Liver (tissue), 10 donors: ENCODE measurements at places on chromosomes 7 and 10. TPM values are rescaled to one million over a fixed set of nuclear protein-coding genes. Genes with fewer than 3 reads are reported as not detected.

The FAM237B gene
- total RNA-seq, result not detected

The ADAMTS14 gene
- total RNA-seq, result 0.09 TPM

The MKX gene
- 2.0 TPM for total RNA-seq

The ASB10 gene
- total RNA-seq, result not detected

The SLC39A12 gene
- total RNA-seq, result 0.08 TPM

The ITIH2 gene
- 1,345 TPM for total RNA-seq

- H3K36me3 ChIP-seq, result no peaks in the 10 kb centered on the region
- no peak overlapping the region for H3K4me3 ChIP-seq
- no peaks in the 10 kb centered on the region for H3K27me3 ChIP-seq
- DNase-seq, result no peak
Measured at GRCh38 chr10:106960812-106961211, 203.7 kb downstream of the SORCS1 start.

- peaks cover 50% of the 10 kb centered on the region for H3K36me3 ChIP-seq
- no peaks in the 10 kb centered on the region for H3K4me1 ChIP-seq
- no peaks in the 10 kb centered on the region for H3K27me3 ChIP-seq
- no peak overlapping the region for H3K27ac ChIP-seq
- no peak for DNase-seq
Measured at GRCh38 chr7:73507556-73507955, 14.5 kb downstream of the BAZ1B start.

GRCh38 chr7:1663223-1663622, 6.9 kb upstream of the ELFN1 start:
- no peak overlapping the region for H3K4me3 ChIP-seq
- H3K27ac ChIP-seq, result no peak overlapping the region
- no peaks in the 10 kb centered on the region for H3K27me3 ChIP-seq
- no peak for DNase-seq
- peaks cover 8% of the 10 kb centered on the region for H3K4me1 ChIP-seq

- H3K27ac ChIP-seq, result no peak overlapping the region
- peaks cover 6% of the 10 kb centered on the region for H3K36me3 ChIP-seq
- H3K27me3 ChIP-seq, result no peaks in the 10 kb centered on the region
- H3K4me1 ChIP-seq, result no peaks in the 10 kb centered on the region
- H3K4me3 ChIP-seq, result no peak overlapping the region
- no peak for DNase-seq
Measured at GRCh38 chr7:44386139-44386913, 60.9 kb upstream of the CAMK2B start.

- no peak overlapping the region for H3K4me3 ChIP-seq
- H3K27ac ChIP-seq, result no peak overlapping the region
- no peak for DNase-seq
Measured at GRCh38 chr7:113424185-113424817, 305.9 kb upstream of the SMIM30 start.

GRCh38 chr10:124579011-124579399, 117.4 kb downstream of the LHPP start:
- no peaks in the 10 kb centered on the region for H3K36me3 ChIP-seq
- H3K4me1 ChIP-seq, result no peaks in the 10 kb centered on the region
- H3K27ac ChIP-seq, result no peak overlapping the region
- H3K4me3 ChIP-seq, result no peak overlapping the region
- no peaks in the 10 kb centered on the region for H3K27me3 ChIP-seq

DNA sequence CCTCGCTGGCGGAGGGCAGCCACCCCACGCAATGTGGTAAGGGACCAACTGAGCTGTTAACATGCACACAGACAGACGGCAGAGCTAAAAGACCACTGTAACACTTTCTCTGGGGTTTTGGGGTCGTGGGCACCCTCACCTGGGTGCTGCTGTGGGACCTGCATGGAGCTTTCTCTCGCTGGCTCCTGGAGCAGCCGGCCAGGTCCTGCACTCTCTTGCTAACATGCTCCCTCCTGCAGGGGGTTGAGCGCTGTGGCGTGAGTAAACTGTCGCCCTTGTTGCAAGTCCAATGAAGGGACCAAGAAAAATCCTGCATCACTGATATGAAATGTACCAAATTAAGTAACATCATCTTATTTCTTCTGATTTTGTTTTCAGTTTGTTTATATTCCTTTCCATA, 92.0 kb downstream of the ADK start:
- no peaks in the 10 kb centered on the region for H3K4me1 ChIP-seq
- H3K4me3 ChIP-seq, result no peak overlapping the region
- H3K27me3 ChIP-seq, result no peaks in the 10 kb centered on the region

DNA sequence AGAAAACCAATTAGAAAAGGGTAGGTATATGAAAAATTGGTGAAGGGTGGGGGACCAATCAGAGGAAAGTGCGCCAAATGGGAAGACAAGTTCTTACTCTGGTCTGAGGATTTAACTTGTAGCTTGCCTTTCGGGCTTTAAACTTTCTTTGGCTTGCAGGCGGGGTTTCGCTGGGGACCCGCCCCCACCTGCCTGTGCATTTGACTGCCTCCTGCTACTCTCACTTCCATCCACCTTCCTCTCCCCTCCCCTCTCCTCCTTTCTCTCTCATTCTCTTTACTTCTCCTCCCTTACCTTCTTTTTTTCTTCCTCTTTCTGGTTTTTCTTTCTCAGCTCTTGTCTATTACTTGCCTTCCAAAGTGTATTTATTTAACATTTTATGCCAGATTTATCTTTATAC, 278.8 kb downstream of the DNAJB9 start:
- H3K4me3 ChIP-seq, result no peak overlapping the region
- no peaks in the 10 kb centered on the region for H3K4me1 ChIP-seq
- no peaks in the 10 kb centered on the region for H3K36me3 ChIP-seq
- DNase-seq, result no peak
- no peak overlapping the region for H3K27ac ChIP-seq

DNA sequence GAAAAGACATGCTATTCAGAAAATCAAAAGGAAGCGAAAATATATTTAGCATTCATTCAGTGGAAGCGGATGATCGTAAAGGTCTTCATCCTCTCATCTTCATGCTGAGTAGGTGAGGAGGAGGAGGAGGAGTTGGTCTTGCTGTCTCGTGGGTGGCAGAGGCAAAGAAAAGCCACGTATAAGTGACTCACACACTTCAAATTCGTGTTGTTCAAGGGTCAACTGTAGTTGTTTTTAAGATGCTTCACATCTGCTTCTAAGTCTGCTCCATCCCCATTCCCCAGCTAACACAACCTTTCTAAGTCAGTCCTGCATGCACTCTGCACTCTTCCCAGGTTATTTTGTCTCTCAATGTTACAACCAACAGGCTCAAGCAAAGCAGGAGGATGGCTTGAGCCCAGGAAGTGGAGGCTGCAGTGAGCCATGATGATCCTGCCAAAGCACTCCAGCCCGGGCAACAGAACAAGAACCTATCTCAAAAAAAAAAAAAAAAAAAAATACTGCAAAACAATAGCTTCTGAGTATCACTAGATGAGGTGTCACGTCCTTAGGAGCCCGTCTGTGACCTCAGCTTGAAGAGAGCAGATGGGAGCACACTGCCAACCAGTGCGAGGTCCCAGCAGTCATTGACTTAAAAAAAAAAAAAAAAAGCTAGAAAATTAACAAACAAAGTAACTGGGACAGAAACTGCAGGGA, 70.5 kb downstream of the SFMBT2 start:
- H3K4me3 ChIP-seq, result no peak overlapping the region

DNA sequence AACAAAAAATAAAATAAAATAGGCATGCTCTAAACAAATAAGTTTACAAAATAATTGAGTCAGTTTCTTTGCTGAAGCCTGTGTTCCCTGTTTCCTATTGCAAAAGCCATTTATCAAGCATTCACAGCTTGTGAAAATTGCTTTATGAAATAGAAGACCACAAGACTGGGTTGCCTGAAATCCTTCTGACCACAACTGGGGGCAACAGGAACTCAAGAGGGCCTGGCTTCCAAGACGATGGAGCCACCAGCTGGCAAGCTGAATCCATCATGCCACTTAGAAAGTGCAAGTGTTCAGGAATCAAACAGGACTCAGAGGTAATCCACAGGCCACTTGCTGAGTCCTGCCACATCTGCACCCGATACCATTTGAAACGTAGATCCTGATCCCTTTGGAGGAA, 752 bp upstream of the ABCA13 start:
- H3K4me1 ChIP-seq, result no peaks in the 10 kb centered on the region
- H3K36me3 ChIP-seq, result no peaks in the 10 kb centered on the region
- no peak overlapping the region for H3K27ac ChIP-seq
- no peak overlapping the region for H3K4me3 ChIP-seq
- no peaks in the 10 kb centered on the region for H3K27me3 ChIP-seq

DNA sequence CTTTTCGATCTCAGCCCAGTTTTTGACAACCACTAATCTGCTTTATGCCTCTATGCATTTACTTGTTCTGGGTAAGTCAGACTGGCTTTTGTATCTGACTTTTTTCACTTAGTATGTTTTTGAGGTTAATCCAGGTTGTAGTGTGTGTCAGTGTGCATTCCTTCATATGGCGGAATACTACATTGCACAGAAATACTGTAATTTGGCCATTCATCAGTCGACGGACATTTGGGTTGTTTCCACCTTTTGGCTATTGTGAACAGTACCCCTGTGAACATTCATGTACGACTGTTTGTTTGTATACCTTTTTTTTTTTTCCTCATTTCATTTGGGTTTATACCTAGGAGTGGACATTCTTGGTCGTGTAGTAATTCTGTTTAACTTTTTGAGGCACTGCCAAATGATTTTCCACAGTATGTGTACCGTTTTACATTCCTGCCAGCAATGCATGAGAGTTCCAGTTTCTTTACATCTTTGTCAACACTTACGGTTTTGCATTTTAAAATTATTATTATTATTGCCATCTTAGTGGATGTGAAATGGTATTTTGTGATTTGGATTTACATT, 57.4 kb downstream of the MKLN1 start:
- no peaks in the 10 kb centered on the region for H3K27me3 ChIP-seq
- peaks cover 1% of the 10 kb centered on the region for H3K4me1 ChIP-seq
- no peak overlapping the region for H3K27ac ChIP-seq
- no peaks in the 10 kb centered on the region for H3K36me3 ChIP-seq
- DNase-seq, result no peak

DNA sequence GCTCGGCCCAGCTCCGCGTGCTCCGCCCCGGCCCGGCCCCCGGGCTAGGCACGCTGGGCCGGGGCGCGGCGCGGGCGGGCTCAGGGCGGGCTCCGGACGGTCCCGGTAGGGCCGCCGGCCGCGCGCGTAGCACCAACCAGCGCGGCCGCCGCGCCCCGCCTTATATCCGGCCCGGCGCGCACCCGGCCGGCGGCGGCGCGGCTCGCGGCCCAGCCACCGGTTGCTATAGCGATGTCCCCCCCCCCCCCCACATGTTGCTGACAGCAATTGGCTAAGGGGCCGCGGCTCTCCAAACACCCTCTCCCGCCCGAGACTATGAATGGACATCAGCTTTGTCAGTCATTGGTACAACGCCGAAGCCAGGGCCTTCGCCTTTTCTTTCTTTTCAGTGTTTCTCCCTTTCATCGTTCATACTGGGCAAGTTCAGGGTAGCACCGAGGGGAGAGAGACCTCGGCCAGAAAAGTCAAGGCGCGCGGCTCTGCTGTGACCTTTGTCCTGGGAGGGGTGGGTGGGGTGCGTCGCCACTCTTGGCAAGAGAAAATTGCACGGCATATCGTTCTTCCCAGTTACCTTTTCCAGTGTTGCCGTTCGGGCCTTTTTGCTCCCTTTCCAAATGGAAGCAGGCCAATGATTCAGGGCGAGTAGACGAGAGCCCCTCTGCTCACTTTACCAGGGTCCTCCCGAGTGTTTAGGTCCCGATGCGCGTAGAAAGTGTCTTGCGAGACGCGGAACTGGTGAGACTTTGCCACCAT, 354.2 kb downstream of the DNAJB6 start:
- H3K27me3 ChIP-seq, result peaks cover 11% of the 10 kb centered on the region
- peaks cover 4% of the 10 kb centered on the region for H3K4me1 ChIP-seq
- H3K4me3 ChIP-seq, result no peak overlapping the region
- H3K27ac ChIP-seq, result no peak overlapping the region
- H3K36me3 ChIP-seq, result no peaks in the 10 kb centered on the region

DNA sequence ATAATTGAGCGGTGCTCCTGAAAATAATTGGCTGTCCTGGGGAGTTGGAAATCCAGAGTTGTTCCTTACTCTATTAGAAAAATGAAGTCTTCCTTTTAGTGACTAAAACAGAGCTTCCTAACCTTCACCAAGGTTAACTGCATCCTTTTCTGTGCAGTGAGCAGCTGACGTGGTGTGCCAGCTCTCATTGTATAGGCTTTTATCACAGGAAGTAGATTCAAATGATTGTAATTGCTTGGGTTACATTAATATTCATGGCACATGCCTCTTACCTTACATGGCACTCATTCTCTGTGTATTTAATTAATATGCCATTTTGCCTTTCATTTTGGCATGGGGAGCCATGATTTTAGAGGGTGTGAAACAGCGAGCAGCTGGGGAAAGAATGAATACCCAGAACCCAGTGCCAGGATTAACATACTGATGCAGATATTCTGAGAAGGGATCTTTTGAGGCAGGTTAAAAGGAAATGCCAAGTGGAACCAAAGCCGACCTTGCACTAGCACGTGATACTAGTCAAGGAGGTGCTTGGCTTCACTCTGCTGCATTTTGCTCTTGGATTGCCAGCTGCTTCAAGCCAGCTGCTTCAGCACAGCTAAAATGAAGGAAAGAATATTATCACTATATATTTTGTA, 115.3 kb downstream of the ST7 start:
- no peaks in the 10 kb centered on the region for H3K27me3 ChIP-seq
- H3K36me3 ChIP-seq, result no peaks in the 10 kb centered on the region
- peaks cover 27% of the 10 kb centered on the region for H3K4me1 ChIP-seq
- H3K27ac ChIP-seq, result no peak overlapping the region
- H3K4me3 ChIP-seq, result no peak overlapping the region
